ENCODE measurements at places on chromosomes 5 and 9.
A peak's percentile ranks its signal among the peaks of the same experiment; 100 is the strongest.

DNA sequence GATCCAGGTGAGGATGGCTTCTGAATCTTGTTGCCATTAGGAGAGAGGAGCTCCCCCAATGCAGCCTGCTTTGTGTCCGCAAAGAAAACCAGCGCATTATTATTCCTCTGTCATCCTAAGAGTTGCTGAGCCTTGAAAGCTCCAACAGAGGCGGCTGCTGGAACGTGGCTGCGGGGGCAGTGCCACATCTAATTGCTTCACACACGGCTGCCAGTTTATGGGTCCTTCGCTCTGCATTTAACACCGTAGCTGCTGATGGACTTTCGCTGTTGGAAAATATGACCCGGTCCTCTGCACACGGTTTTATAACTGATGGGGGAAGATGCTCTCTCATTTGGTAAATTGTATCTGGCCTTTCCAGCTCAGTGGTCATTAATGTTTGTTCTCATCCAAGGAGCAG, 38.0 kb downstream of the ZNF622 start:
- no peak for DNase-seq

GRCh38 chr5:52925001-52925400, 64.2 kb upstream of the ITGA2 start:
- DNase-seq: no peak

- DNase-seq: peak; percentile 69
These were observed 13.3 kb upstream of the RECK start for GRCh38 chr9:36023260-36024048.

DNA sequence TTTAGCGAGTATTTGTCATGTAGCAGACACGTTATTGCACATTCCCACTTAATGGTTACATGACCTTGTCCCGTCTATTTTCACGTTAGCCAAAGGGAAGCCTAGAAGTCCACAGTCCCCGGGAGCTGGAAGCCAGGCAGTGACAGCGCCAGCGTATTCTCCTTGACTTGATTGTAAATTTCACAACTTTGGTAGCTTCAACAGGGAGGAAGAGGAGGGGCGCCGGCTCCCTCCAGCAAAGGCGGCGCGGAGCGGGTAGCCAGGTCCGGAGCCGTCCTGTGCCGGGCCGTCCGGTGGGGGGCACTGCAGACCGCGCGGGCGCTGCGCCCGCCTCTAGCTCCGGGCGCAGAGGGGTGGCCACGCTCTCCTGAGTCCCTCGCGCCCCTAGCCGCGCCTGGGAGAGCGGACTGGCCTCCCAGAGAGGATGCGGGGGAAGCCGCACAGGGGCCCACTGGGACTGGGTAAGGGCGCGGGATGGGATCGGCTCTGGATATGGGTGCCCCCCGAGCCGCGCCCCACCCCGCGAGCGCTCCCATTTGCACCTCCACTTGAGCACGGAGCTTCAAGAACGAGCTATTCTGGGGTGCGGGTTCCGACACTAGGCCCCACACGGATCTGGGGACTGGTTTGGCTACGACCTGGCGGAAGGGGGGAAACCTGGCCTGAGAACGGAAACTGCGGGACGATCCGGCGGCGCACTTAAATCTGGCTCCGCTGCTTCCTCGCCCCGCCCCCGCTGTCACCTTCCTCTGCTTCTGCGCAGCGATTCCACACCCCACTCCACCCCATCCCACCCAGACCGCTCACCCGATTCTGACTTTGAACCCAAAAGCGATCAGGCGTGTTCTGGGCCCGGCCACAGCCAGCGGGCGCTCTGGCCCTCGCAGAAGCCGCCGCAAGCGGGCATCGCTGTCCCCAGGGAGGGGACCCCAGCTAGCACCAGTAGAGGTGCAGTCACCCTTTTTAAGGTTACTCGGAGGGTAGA, 23.8 kb downstream of the KLF4 start:
- DNase-seq: no peak

DNA sequence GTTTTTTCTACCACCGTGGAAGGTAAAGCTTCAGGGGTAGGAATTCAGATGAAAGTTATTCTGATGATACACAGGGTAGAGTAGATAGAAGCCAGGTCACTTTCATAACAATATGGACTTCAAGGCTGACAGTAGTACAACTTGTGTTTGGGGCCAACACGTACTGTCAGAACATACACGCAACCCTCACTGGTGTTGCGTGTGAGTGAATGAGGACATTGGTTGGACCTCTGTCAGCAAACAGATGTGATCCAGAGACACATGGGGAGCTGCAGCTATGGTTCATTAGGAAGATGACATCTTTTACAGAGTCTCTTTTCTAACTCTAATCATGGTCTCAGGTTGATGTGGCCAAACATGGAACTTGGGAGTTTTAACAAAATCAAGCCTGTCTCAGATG, 70.1 kb upstream of the MOCS2 start:
- no peak for DNase-seq

GRCh38 chr5:171715551-171715950, 70.1 kb upstream of the SMIM23 start:
- DNase-seq: no peak

- DNase-seq: no peak
These were observed 11.4 kb downstream of the CAMK2A start for GRCh38 chr5:150278046-150278730.

GRCh38 chr5:90940227-90940995, 381.8 kb downstream of the ADGRV1 start:
- peak; percentile 5 for DNase-seq

GRCh38 chr5:75651575-75652238, 40.5 kb downstream of the ANKDD1B start:
- no peak for DNase-seq

- no peak for DNase-seq
These were observed 97.1 kb upstream of the IRX2 start for GRCh38 chr5:2848619-2849018.

DNA sequence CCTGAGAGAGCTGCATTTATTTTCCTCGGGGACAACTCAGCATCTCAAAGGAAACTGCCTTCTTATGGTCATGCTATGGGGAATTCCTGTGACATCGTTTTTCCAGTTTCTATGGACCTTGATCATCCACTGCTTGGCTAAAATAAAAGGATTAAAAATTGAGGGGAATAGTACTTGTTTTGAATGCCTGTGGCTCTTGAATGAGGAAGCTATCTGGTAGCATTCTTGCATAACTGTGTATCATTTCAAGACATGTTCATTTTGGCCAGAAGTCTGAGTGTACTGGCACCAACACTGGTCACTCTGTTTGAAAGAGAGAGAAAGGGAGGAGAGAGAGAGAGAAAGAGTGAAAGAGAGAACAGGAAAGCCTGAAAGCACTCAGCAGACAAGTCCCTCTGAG, 116.7 kb downstream of the DOCK2 start:
- DNase-seq: no peak

DNA sequence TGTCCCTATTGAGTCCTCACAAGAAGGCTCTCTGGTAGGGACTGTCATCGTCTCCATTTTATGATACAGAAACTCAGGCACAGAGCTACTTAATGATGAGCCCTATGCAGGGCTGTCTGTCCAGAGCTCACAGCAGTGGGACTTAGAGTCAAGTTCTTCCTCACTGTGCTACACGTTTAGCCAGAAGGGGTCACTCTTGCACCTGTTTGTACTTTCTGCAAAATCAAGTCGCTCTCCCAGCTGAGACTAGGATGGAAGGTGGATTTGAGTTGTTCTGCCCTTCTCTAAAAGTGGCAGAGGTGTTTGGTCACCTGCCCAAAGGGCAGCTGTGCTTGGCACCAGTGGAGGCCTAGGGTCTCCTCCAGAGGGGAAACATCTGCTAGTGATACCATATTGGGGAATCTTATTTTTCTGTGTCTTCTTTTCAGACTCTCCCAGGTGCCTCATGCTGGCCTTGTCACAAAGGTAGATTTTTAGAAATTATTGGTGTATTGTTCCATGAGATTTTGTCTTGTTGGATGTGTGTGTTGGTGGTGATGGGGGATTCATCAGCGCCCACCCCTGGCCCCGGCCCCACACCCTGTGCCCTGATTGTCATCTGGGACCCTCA, 104.2 kb downstream of the PPARGC1B start:
- DNase-seq: peak; percentile 37

DNA sequence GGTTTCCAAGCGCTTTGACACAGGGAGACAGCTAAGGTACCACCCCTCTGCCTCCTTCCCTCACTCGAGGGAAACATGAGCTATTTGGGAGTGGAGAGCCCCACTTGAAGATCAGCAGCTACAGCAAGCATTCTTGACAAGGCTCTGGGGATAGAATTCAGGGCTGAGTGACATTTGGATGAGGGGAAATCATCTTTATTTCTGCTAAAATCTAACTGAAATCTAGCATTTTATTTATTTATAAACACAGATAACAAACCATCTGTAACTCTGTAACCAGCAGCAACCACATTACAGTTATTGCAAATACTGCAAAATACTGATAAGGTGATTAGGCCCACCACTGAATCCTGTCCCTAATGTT, 22.4 kb downstream of the RNF130 start:
- no peak for DNase-seq

GRCh38 chr9:68919661-68920060, 94.3 kb downstream of the PRKACG start:
- DNase-seq: no peak

GRCh38 chr5:40240111-40240510, 439.6 kb upstream of the PTGER4 start:
- DNase-seq: no peak

- no peak for DNase-seq
These were observed 81.2 kb upstream of the LMX1B start for GRCh38 chr9:126532489-126532888.

- no peak for DNase-seq
These were observed 24.1 kb downstream of the HK3 start for GRCh38 chr5:176875014-176875550.

DNA sequence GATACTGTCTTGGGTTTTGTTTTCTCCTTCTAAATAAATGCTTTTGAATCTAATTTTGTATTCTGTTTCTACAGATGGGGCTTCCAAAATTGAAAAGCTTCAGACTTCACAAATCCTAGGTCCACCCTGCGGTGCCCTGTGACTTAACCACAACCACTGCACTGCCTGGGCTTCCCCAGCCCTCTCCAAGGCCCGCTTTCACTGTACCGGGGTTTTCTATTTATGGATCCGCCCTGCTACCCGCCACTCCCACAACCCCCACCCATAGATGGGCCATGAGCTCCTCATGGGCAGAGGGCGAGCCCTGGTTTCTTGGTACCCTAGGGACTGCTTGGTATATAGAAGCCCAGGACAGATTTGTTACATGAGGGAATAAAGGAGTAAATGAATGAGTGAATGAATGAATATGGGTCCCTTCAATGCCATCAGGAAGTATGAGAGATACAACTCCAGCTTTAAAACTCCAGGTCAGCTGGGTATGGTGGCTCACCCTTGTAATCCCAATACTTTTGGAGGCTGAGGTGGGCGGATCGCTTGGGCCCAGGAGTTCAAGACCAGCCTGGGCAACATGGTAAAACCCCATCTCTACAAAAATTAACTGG, 39.8 kb upstream of the NEK6 start:
- DNase-seq: no peak

GRCh38 chr5:154756868-154757813, 2.0 kb downstream of the LARP1 start:
- DNase-seq: peak; percentile 60

GRCh38 chr9:7510199-7510598, 289.4 kb downstream of the DMAC1 start:
- no peak for DNase-seq

DNA sequence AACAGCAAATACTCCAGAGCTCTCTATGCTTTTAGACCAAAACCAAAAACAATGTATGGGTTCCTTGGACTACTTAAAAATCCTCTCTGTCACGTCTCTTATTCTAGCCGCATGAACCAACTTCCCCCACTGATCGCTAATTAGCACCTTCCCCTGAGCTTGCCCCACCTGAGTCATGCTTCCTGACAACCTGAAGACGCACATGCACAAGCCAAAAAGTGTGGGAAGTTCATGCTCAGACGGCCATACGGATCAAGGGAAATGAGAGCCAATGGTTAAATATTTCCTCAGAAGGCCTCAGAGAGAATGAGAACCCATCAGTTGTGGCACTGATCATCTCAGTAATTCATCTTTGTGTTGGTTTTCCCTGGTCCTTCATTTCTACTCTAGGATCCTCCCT, 199.7 kb downstream of the BNC2 start:
- DNase-seq: no peak

- no peak for DNase-seq
These were observed 1.0 kb downstream of the DOCK8 start for GRCh38 chr9:215631-216155.

DNA sequence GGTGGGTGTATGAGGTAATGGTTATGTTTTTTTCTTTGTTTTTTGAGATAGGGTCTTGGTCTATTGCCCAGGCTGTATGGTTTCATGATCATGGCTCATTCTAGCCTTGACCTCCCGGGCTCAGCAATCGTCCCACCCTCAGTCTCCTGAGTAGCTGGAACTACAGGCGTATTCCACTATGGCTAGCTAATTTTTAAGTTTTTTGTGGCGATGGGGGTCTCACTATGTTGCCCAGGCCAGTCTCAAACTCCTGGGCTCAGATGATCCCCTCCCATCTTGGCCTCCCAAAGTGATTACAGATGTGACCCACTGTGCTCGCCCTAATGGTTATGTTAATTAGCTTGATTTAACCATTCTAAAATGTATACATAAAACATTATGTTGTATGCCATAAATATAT, 5.6 kb downstream of the CNTLN start:
- no peak for DNase-seq

- no peak for DNase-seq
These were observed 5.2 kb upstream of the FBP1 start for GRCh38 chr9:94644543-94644942.

DNA sequence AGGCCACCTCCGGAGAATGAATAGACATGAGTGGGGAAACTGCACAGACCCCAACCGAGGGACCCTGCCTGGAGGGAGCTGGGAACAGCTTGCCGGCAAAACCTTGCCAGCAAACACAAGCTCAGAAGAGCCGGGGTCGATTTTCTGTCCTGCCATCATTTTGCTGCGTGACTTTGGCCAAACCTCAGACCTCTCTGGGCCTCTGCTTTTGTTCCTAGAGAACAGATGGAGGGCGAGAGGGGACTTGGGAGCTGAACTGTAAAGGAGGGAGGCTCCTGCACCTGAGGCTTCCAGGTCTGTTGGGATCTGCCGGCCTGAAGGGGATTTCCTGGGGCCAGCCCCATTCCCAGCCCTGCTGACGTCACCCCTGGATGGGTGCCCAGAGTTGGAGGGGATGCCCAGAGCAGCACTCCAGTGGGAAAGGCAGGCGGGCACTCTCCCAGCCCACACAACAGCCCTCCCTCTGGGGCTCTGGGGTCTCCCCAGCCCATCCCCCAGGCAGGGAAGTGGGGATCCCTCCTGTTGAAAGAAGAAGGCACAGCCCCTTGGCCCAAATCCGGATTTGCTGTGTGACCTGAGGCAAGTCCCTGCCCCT, 40.4 kb upstream of the SYNPO start:
- DNase-seq: no peak

DNA sequence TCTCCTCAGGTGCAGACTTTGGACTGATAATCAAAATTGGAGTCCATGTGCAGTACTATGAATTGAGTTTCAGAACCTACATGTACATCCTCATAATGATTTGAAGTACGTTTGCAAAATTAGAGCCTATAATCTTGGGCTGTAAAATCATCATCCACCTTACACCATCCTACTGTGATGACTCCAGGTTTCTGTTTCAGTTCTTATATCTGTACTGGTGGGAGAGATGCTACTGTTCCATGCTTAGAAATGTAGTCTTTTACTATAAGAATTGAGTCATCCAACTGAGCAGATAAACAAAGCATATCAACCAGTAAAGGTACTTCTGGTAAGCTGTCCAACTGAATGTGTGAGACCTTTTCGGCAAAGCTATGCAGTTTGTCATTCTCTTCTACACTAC, 586.3 kb upstream of the FAM174A start:
- no peak for DNase-seq
